Caudate nucleus (tissue), 63 donors: ENCODE measurements at places on chromosomes 4 and X.

DNA sequence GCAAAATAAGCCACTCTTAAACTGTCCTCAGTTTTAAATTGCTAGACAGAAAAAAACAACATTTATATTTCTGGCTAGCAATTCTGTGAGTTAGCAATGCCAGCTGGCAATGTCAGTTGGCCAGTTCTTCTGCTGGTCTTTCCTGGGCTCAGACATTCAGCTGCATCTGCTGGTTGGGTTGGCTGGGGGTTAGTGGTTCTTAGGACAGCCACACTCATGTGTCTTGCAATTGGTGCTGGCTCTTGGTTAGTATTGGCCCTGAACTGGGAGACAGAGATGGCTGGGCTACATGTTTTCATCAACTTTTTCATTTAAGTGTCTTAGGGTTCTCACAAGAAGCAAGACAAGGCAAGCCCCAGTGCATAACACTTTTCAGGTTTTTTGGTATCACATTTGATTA, 48.0 kb upstream of the PDLIM5 start:
- no peak for DNase-seq

GRCh38 chr4:529563-529962, 30.6 kb downstream of the PIGG start:
- DNase-seq, result no peak

DNA sequence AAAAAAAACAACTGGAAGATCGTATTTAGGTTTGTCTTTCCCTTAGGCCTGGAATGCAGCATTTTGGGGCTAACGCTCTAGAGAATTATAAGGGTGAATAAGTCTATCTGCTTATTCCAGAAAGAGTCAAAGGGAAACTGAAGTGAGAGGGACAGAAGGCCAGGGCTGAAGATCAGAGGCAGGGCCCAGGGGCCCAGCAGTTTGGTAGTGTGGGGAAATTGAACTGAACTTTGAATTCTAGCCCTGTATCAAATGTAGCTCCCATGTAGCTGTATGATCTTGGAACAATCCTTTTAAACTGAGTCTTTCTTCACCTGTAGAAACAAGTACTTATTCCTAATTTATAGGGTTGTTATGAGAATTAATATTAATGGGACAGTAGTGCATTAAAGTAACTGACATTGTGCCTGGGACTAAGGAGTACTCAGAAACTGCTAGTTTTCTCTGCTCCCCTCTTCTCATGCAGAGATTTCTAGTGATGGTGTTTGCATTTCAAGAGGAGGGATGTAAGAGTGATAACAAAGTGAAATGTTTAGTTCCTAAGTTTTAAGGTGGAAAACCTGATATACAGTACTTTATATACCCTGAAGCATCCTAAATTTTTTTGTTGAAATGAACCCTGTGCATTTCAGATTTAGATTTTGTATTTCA, 30.4 kb downstream of the STOX2 start:
- DNase-seq, result no peak

GRCh38 chr4:5365071-5366008, 314.1 kb downstream of the STK32B start:
- no peak for DNase-seq

DNA sequence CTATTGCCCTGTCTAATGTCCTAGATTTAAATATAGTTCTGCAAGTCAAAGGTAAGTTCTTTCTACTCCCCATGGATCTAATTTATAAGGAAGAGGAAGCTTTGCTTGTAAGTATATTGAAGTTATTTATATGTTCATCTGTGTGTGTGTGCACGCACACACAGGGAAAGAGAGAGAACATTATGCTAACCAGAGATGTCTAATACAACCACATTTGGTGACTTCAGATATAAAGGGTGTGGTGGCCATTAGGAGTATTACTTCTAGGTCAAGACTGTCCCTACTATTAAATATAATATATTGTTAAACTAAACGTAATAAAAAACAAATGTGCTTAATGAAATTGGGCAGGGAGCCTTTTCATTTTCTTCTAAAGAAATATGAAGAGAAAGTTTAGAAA, 4.1 kb downstream of the DCK start:
- no peak for DNase-seq
